Left ventricle myocardium inferior (tissue), 1 donor: ENCODE measurements at places on chromosomes 6 and 20. TPM values are rescaled to one million over a fixed set of nuclear protein-coding genes. Genes with fewer than 3 reads are reported as not detected.

The NCOA7 gene
- 10.3 TPM for total RNA-seq

The MRAP2 gene
- total RNA-seq: 0.16 TPM

DNA sequence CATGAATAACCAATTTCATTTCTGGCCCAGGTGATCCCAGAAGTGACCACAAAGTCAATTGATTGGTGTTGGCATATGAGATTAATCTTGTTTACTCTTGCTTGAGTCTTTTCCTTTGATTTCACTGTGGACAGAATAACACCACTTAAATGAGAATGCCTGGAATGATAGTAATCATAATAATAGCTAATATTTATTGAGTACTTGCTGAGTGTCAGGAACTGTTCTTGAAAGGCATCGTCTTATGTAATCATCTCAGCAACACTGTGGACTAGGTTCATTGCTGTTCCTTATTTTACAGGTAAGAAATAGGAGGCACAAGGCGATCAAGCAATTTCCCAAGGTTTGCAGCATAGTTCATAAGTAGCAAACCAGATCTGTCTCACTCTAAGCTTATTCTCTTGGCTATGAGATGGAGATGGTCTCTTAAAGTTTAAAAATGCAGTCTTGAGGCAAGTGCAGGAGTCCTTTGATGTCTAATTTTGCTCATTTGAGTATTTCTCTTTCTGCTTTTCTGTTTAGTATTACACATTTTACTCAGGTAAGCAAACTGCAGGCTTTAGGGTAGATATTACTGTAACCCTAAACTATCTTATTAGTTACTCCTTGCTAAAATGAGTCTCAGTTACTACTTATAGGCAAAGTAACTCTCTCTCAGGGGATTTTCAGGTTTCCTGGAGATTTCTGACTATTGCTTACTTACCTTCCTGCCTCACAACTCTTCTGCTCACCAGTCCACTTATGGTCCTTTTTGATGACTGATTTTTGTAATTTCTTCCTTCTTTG, 6.3 kb downstream of the ADGRG6 start:
- no peak for DNase-seq

The HLA-DQA1 gene
- total RNA-seq: 5.4 TPM

- DNase-seq: peak; percentile 65
Measured at GRCh38 chr20:6708010-6708409, 59.5 kb upstream of the BMP2 start.

DNA sequence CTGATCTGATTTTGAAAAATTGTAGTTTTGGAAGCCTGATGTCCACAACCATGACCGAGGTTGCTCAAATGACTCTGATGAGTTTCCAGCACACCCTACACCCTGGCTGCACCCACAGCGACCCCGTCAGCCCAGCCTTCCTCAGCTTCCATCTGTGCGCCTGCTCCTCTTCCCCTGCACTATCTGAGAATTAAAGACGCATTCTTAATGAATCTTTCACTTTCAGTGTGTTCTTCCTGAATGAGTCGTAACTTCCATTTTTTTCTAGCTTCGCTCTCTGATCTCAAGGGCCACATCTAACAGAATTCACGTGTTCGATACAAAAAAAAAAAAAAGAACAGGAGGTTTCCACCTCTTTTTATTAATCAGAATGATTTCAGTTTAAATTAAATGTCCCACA, 21.3 kb upstream of the RREB1 start:
- DNase-seq: peak; percentile 30

DNA sequence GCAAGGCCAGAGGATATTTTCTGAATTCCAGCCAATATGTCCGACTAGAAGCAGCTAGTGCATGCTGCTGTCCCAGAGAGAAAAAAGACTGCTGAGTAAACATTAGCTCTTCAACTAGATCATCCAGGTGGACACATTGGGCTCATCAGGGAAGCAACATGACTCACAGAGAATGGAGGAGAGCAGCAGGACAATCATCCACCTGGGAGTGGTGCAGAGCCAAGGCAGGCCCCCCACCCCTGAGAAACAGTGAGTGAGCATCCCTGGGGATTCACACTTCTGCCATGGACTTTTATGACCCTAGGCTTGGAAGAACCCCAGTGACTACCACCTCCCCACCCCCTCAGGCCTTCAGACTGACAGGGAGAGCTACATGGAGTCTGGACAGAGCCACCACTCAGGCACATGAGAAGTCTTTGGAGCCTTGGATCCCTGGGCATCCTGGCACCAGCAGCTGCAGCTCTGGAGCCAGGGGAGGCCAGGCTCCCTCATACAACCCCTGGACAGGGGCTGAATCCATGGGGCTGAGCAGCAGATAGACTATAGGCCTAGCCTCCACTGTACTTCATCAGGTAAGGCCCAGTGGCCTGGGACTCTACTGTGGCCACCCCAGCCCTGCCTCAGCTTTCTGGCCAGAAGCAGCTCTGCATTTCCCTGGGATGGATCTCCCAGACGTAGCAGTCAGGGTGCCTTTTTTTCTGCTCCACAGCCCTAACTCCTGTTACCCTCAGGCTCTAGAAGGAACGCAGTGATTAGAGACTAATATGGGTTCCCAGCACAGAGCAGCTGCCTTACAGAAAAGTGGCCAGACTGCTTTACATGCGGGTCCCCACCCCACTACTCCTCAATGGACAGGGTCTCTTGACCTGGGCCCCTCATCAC, 82.9 kb upstream of the RNF217 start:
- DNase-seq: no peak

The DNMT3B gene
- 0.49 TPM for total RNA-seq

DNA sequence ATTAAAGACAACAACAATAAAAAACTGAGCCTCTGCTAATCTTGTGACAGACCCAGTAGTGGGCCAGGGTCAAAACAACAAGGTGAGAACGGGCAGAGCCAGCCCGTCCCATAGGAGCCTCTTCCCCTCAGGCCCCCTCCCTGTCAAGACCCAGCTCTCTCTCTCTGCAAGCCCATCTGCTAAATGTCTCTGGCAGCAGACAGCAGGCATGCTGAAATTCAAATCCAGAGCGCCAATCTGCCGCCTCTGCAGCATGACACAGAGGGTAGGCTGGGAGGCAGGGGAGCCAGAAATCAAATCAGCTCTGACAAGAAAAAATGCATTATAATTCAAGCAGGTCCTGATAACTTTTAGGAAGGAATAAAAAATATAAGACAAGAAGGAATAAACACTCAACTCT, 26.3 kb downstream of the METTL24 start:
- DNase-seq: no peak

GRCh38 chr6:12440981-12441380, 150.8 kb downstream of the EDN1 start:
- no peak for DNase-seq

DNA sequence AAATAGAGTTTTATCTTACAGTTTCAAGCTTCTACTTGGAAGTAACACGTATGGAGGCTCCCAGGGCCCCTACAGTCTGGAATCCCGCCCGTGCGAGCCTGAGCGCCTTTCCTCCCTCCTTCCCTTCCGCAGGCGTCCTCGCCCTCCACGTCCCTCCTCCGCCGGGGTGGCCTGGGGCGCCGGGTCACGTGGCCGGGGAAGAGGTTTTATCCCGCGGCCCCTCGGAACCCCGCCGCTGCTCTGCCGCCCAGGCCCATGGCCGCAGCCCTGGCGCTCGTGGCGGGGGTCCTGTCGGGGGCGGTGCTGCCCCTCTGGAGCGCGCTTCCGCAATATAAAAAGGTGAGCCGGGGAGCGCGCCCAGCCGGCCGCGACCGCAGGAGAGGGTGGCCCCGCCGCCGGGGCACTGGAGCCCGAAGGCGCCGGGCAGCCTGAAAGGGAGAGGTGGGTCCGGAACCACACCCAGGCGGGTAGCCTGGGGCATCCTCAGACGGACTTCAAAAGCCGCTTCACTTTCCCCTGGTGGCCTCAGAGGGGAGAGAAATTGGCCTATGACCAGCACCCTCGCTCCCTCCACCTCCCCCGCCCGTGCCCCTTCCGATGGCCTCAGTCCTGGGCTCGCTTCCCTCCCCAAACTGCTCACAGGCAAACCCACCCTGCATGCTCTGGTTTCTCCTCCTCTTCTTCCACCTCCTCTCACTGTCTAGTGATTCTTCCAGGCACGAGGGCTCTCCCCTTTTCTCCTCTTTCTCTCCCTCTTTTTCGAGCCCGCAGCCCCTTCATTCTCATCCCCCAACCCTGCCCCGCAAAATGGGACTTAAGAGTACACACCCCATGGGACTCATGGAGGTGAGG, at the start of gene CLPSL2:
Gene CLPSL2, plus strand, starts transcription at position 235 of the 852 bp plus-strand sequence. Its CDS starts 21 bp downstream, at position 256.
- no peak for DNase-seq

The HLA-DQA2 gene
- total RNA-seq: 1.8 TPM

The SLC13A3 gene
- total RNA-seq: 0.30 TPM

DNA sequence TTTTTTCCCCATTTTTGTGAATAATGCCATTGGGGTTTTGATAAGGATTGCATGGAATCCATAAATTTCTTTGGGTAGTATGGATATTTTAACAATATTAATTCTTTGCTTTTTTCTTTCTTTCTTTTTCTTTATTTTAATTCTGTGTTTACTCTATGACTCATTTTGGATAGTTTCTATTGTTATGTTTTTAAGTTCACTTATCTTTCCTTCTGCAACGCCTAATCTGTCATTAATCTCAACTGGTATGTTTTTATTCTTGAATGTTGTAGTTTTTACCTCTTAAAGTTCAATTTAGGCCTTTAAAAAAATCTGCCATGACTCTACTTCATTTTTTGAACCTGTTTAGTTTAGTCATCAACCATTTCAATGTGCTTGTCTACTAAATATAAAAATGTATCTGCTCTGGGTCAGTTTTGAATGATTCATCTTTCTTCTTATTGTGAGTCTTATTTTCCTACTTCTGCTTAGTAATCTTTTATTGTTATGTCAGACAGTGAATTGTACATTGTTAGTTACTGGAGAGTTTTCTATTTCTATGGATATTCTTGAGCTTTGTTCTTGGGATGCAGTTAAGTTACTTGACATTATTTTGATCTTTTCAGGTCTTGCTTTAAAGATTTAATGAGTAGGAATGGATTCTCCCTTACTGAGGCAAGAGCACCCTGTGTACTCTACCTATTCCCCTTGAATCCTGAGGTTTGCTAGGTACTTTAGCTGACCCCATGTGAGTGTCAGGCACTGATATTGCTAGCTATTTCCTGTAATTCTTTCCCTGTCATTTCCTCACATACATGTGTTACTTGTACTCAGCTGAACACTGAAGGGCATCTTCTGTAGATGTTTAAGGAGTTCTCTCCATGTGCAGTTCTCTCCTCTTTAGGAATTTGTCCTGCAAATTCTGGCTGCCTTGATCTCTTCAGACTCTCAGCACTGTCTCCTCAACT, 104.2 kb downstream of the TFAP2B start:
- no peak for DNase-seq

The ZSCAN23 gene
- total RNA-seq: 1.5 TPM

The POPDC3 gene
- total RNA-seq: 56.9 TPM

- DNase-seq: no peak
Measured at GRCh38 chr20:953742-954141, 37.6 kb upstream of the ANGPT4 start.

The KHDC3L gene
- not detected for total RNA-seq
